ENCODE measurements at places on chromosomes 2 and 18.

- DNase-seq: no peak
Observed at GRCh38 chr2:17296686-17297085, 221.6 kb downstream of the RAD51AP2 start.

GRCh38 chr2:179440642-179441251 is 176.1 kb upstream of the SESTD1 start:
- DNase-seq: peak; percentile 17

DNA sequence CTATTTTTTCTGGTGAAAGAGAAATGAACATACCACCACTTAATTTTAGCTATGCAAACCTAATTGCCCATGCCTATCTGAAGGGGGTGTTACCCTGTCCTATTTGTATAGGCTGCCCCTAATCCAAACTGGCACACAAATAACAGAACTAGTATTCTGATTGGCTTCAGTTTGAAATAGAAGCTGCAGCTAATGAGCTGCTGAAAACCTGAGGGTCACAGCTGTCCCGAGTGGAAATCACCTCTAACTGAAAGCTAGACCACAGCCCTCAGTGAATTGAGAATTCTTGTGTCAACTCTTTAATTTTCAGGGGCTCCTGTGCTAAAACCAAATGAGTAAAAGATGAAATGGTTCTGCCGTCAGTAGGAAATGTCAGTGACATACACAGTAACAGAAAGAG is 28.7 kb downstream of the CCDC141 start:
- no peak for DNase-seq

DNA sequence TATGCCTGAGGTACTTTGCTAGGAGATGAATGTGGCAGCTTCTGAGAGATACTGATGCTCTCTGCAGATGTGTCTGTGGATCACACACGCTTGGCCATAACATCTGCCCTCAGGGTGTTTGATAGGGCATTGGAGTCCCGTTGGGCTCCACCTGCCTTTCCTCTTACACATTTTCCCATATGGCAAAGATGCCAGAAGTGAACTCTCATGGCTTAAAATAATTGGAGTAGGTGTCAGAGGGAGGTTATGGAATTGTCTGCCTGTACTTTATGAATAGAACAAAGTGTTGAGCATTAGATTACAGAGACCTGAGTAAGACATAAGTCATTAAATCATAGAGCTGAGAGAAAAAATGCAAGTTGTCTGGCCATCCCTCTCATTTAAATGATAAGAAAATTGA is 75.3 kb upstream of the PNPT1 start:
- DNase-seq: no peak

- DNase-seq: no peak
Observed at GRCh38 chr2:132754392-132754791, 84.4 kb upstream of the LYPD1 start.

DNA sequence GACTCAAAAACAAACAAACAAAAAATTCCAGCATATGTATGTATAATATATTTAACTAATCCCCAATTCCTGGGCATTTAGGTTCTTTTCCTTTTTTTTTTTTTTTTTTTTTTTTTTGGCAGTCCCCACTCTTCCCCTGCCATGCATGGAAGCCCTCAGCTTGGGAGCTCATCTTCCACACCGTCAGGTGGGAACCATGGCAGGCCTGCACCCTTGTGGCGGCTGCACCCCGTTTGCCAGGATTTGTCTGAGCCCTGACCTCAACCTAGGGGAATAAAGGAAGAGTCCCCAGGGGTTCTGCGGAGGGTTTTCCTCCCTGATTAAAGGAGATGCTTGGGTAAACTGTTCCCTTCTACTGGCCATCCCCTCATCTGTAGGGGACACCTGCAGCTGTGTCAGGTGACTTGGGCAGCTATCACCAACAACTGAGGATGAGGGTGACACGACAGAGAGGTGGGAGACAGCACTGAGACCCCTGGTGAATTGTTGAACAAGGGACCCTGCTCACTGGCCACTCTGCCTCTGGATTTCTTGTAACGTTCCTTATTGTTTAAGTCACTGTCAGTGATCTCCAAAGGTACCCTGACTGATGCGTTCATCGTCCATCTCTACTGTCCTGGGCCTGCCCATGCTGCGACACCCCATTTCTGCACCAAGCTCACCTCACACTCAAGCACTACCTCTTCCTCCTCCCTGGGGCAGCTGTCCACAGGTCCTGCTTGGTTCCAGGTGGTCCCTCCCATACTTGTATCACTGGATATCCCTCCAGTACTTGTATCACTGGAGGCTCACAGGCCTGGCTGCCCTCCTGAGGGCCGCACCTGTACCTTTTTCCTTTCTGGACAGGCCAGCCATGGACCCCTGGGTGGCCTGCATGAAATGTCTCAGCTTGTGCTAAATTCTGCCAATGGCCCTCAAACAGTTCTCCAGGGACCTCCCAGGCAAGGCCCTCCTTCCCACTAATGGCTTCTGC is 14.5 kb downstream of the TMEM185B start:
- no peak for DNase-seq

Data from H4 (cell line).